Sciatic nerve (tissue), 2 donors: ENCODE measurements at places on chromosomes 1 and 21. TPM values are rescaled to one million over a fixed set of nuclear protein-coding genes. Genes with fewer than 3 reads are reported as not detected.

Gene RGS2
- 42.5 TPM for total RNA-seq

Gene MTOR
- total RNA-seq: 36.1 TPM

GRCh38 chr1:11126569-11126968 is 26.9 kb upstream of the EXOSC10 start:
- no peak for DNase-seq

- no peak for DNase-seq
Measured at GRCh38 chr1:150804671-150805070, 3.4 kb downstream of the CTSK start.

GRCh38 chr1:159869173-159869572 is 6.7 kb upstream of the VSIG8 start:
- DNase-seq: no peak

DNA sequence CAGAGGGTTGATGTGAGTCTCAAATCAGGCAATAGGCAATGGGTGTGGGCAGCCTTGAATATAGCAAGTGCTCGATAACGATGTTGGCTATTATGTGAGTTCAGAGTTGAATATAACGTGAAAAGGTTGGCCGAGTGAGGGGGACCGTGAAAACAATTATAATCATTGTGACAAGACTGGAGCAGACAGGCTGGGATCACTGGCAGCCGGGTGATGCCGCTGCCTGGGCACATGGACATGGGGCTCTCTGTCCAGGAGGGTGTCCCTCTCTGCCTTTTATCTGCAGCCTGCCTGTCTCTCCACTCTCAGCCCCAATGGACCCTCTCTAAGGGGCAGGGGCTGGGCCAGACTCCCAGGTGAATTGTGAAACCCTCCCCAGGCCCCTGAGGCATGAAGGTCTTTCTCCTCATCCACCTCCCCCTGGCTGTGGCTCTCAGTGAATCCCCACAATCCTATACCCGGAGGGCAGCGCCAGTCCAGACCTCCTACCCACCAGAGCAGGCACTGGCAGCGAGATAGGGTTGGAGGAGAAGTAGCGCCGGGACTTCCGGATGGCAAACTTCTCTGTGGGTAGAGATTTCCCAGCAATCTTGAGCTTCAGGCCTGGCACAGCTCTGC is 36.4 kb downstream of the TTC39A start:
- DNase-seq: no peak

- DNase-seq: no peak
Measured at GRCh38 chr1:23555270-23555985, 3.9 kb downstream of the ID3 start.
